Activated naive CD4-positive, alpha-beta T cell treated with anti-CD3 and anti-CD28 coated beads, Interleukin-2, amount 50 U/mL, for 72 hours (primary cell): ENCODE measurements at places on chromosomes 3 and 15. TPM values are rescaled to one million over a fixed set of nuclear protein-coding genes. Genes with fewer than 3 reads are reported as not detected.

COL6A6 gene
- total RNA-seq, result not detected

DNA sequence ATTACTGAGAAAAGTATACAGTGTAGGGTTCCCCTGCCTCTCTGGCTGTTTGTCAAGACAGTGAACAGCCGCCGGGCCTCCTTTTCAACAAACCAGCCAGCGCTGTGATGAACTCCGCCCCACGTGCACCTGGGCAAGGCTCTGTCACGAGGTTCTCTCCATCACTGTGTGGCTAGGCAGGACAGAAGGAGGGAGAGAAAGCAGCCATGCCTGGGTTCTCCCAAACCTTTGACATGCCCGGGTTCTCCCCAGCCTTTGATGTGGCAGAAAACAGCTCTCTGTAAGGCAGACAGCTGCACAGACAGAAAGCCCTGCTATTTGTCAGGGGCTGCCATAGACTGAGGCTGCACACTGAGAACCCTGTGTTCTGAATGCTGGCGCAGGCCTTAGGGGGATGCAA lies 101.4 kb upstream of the TRPM1 start:
- DNase-seq, result no peak

- no peak for DNase-seq
These were observed 197.5 kb upstream of the FEZF2 start for GRCh38 chr3:62570888-62571287.

RHCG gene
- total RNA-seq, result not detected

DNA sequence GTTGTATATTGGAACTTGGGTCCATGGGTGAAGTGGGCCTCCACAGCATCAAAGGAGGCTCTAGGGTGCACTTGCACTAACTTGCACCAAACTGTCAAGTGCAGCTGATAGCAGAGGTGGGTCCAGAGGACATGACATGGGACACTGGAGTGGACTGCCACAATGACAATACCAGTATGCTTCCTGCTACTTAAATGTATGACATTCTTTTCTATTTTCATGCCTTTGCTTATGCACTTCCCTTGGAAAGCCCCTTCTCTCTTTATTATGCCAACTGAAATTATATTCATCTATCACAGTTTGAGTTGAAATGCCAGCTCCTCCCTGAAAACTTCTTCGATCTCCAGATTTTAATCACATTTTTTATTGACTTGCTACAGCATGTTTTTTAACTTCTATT lies 101.8 kb downstream of the CFAP20DC start:
- DNase-seq, result no peak

TGM5 gene
- total RNA-seq, result 0.45 TPM

DNA sequence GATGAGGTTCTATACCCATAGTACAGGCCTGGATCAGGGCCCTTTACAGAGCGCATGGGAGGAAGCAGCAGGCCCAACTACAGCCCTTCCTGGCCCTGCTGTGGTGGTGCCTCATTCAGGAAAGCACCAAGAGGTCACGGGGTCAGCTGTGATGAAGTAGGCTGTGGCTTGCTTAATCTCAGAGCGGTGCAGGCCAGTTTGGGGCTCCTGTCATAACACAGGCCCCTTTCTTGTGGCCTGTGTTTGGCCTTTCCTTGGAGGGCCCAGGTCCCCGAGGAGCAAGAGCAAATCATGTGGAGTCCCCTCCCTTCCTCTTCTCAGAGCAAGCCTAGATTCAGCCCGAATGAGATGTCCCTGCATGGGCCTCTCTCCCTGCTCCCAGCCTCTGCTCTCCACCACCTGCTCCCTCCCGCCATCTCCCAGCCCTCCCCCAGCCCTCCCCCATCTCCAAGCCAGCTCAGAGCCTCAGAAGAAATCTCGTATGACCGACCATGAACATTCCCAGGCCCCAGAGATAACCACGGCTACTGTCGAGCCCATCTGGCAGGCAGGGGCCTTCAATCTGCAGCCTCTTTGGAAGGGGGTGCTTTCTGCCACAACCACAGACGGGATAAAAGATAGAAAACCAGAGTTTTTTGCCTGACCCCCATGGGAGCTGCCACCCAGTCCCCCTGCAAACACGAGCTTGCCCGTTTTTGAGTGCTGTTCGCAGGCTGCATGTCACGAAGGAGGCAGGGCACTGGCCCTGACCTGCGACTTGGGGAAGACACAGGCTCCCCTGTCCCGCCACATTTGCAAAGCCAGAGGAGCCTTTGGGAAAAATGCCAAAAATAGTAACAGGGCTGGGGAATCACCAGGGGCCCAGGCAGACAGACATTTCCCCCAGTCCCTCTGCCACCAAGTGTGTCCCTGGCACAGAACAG lies 32.3 kb upstream of the DUSP7 start:
- no peak for DNase-seq

VGLL3 gene
- 0.14 TPM for total RNA-seq

GRCh38 chr3:125498630-125499029 lies 21.4 kb downstream of the SNX4 start:
- no peak for DNase-seq

HDAC11 gene
- 3.7 TPM for total RNA-seq

GRCh38 chr15:75302318-75302717 lies 19.7 kb downstream of the GOLGA6D start:
- no peak for DNase-seq

CCK gene
- not detected for total RNA-seq
